Upper lobe of left lung (tissue), 6 donors: ENCODE measurements at places on chromosomes 4 and X.

DNA sequence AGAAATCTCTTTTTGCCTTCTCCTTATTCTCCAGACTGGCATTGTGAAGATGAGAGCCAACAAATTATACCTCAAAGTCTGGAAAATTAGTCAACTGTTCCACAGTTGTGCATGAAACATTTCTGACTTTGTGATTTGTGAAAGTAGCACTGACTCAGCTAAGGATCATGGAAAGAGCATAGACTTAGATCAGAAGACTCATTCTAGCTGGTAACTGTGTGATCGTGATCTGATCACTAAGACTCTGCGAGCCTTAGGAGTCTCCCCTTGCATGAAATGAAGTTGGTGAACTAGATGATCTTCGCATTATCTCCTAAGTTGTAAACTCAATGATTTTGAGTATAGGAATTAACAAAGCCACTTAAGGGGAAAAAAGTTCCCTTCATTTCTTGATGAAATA is 668.1 kb downstream of the RPA4 start:
- DNase-seq, result no peak

DNA sequence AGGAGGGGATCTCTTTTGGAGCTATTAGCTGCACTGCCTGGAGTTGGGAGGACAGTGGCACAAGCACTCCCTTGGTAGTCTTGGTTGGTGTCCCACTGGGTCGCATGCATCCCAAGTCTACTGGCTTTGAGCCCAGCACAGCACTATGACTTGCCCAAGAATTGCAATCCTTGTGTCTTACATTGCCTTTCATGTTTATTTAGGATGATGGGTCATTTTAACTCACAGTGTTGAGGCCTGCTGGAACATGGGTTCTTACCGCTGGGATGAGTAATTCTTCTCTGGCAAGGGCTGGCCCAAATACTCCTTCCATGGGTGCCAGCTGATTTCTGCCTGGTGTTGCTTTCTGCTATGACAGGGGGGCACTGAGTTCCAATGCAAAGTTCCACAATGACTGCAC is 185.5 kb downstream of the TEX13C start:
- no peak for DNase-seq

DNA sequence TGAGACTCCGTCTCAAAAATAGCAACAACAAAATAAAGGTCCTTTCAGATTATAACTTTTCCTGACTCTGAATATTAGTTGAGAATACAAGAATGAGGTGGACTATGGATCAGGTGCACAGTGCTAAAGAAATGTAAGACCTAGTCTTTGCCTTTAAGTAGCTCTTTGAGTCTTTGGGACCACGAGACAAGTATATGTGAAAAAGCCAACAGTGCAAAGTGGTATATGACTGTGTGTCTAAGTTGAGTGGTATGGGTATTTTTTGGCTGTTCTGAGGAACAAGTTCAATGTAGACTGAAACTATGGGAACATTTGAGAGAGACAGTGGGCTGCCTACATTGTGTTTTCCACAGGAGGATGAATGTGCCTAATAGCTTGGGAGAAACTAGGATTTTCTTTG is 2.8 kb downstream of the GAB1 start:
- DNase-seq, result no peak

GRCh38 chr4:95061220-95061619 is 303.5 kb downstream of the BMPR1B start:
- no peak for DNase-seq

GRCh38 chrX:47613082-47613481 is 6.6 kb downstream of the SYN1 start:
- DNase-seq, result no peak

- no peak for DNase-seq
Measured at GRCh38 chrX:38898261-38898660, 97.0 kb downstream of the MID1IP1 start.

GRCh38 chr4:52838729-52839586 is 23.2 kb upstream of the RASL11B start:
- DNase-seq, result no peak

DNA sequence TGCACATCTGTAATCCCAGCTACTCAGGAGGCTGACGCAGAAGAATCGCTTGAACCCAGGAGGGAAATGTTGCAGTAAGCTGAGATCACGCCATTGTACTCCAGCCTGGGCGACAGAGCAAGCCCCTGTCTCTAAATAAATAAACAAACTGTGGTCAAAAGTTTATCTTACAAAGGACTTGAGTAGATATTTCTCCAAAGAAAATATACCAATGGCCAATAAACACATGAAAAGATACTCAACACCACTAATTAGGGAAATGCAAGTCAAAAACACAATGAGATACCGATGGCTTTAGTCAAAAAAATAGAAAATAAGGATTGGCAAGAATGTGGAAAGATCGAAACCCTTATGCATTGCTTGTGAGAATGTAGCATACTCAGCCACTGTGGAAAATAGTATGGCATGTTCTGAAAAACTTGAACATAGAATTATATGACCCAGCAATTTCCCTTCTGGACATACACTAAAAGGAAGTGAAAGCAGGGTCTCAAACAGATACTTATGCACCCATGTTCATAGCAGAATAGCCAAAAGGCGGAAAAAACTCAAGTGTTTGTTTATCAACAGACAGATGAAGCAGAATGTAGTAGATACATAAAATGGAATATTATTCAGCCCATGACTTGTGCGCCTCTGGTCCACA is 2.0 kb upstream of the CFAP97 start:
- DNase-seq, result no peak

DNA sequence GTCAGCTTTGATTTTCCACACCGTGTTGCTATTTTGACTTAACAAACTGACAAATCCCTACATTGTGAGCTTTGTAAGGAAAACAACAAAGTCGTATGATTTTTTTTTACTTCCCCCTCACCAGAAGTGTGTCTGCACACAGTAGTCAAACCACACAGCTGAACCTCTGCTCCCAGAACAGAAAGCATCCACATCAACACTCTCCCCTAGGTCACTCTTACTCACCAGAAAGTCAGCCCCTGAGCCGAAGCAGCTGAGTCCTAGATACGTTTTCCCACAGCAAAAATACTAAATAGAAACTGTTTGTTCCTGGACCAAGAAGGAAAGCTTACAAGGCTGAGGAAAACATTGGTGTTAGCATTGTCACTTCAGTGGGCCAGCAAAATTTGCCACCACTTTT is 305.7 kb downstream of the DHX15 start:
- DNase-seq, result no peak

DNA sequence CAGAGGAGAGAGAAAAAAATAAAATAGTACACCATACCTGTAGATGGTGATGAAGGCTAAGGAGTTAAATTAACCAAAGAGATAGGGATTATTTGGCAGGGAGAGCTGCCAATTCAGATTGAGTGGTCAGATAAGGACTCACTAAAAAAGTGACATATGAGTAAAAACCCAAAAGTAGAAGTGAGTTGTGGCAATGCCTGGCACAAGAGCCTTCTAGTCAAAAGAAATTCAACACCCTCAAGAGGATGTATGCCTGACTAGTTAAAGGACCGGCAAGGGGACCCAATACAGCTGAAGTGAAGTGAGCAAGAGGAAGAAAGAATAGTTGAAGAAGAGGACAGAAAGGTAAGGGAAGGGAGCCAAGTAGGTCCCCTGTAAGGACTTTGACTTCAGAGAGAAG is 34.9 kb downstream of the ELF2 start:
- DNase-seq, result no peak

DNA sequence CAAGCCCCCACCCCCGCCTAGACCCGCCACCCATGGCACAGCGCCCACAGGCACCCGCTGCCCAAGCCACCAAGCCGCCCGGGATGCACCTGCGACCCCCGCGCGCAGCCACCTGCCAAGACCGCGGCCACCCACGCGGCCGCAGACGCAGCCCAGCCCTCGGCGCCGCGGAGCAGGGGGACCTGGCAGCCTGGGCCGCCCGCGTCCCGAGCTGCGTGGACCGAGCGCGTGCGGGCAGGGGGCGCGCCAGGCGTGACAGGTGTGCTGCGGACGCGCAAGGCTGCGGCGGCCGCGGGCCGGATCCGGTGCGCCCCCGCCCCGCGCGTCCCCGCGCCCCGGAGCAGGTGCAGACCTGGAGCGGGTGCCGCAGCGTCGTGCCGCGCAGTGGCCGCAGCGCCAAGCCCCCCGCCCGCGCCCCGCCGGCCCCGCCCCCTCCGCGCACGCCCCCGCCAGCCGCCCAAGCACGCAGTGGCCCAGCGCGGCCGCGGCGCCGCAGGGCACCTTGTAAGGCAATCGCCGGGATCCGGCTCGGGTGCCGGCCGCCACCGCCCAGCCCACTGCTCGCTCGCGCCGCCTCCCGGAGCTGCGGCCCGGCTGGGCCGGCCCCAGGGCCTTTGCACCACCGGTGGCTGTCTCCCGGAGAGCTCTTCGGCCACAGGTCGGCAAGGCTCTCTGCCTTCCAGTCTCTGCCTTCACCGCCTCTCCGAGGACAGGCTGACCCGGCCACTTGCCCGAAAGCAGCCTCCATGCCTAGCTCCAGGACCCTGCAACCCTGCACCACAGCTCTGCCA is at the start of gene PNCK:
PNCK (minus strand) TSS at position 386 of the 791 bp plus-strand sequence. CDS start 737 bp downstream, outside the sequence.
- peak; percentile 49 for DNase-seq

DNA sequence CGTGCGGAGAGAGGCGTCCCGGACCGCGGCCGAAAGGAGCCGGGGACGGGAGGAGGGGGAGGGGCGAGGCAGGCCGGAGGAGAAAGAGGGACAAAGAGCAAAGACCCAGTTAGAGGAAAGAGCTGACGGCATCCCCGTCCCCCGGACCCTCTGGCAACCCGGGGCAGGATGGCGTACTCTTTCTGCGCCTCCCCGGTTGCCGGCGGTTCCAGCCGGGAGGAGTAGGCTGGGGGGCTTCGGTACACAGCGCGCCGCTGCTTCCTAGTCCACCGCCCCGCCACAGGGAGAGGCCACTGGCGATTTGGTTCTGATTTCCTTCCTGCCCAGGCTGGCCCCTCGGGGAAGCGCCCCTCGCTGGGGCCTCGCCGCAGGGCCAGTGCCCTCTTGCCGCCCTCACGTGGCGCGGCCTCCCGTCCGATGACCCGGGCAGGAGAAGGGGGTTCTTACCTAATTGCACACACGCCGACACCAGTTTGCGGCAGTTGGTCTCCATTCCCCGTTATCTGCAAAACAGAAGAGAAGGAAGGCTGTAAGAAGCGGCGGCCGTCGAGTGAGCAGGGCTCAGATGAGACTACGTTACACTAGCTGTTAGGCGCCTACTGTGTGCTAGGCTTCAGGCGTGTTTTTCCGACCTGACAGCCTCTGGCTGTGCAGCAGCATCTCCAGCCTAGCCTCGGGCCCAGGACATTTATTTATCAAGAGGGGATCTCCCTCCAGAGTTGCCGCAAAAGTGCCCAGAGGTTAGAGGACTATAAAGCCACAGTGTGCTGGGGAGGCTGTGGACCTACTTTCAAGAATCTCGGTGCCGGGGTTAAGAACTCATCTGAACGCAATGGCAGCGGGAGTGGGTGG is 9.9 kb upstream of the PITX2 start:
- DNase-seq, result no peak

- DNase-seq, result no peak
Measured at GRCh38 chr4:26055855-26056254, 141.8 kb downstream of the SMIM20 start.

DNA sequence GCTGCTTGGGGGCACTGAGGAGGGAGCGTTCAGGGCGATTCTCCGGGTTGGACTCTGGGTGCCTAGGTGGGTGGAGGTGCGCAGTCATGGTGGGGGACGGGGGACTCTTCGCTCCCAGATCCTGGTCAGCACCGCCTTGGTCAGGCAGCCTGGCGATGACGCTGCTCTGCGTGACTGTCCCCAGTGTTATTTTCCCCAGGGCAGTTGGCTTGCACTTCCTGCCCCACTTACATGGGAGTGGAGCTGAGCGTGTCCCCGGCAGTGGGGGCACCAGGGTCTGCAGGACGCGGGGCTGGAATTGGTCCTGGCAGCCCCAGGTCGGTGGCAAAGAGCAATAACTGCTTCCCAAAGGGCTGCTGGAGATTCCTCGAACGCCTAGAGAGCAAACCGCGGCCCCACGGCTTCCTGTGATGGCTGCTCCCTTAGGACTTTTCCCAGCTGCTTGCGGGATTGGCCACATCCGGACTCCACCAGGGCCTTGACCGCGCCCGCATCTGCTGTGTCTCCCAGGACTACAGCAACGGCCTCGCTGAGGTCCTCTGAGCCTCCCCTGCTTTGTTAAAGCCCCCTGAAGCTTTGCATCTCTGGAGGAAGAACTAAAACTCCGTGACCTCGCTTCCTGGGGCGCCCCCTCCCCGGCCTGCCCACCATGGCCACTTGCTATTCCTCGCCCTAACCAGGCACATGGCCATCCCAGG is 35.3 kb upstream of the GPR78 start:
- no peak for DNase-seq

DNA sequence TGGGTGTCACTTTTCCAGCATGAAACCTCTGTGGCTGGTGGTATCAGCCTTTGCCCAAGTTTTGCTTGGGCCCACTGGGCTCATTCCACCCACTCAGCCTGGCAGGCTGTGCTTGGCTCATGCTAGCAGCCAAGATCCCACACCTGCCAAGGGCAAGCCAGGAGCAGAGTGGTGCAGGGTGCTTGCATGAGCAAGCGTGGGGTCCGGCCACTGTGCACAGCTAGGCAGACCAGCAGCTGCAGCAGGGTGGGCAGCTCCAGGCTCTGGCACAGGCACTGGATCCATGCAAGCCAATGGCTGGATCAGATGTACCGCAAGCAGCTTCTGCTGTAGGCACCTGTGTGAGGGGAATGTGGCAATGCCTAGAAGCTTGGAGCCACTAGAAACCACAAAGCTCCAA is 253.9 kb downstream of the SPOCK3 start:
- DNase-seq, result no peak

GRCh38 chr4:76620723-76621468 is 185.9 kb downstream of the SHROOM3 start:
- DNase-seq, result no peak

- no peak for DNase-seq
Measured at GRCh38 chr4:36211084-36211483, 33.2 kb downstream of the ARAP2 start.

DNA sequence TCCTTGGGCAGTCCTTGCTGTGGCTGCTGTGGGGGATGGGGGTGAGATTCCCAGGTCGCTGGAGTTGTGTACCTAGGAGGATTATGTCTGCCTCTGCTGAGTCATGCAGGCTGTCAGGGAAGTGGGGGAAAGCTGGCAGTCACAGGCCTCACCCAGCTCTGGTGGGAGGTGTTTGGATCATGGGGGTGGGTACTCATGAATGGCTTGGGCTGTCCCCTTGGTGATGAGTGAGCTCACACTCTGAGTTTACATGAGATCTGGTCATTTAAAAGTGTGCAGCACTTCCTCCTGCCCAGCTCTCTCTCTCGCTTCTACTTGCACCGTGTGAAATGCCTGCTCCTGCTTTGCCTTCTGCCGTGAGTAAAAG is 24.6 kb upstream of the PDLIM3 start:
- no peak for DNase-seq

- peak; percentile 89 for DNase-seq
Measured at GRCh38 chrX:39688576-39689375, 409.0 kb downstream of the BCOR start.

DNA sequence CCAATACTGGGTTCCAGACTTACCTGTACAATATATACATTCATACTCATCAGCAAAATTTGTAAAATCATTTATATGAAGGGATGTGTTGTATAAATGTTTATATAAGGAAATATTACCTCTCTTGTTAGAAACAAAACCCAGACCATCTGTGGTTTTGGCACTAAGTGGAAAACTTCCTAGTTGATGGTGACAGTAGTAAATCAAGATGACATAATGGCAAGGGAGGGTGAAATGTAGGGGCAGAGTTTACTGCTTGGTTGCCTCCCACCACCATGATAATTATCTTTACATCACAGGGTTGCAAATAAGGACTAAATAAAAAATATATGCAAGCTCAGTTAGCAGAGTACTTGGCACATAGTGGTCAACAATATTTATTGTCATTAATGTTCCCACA is 365.3 kb upstream of the TEX13C start:
- no peak for DNase-seq
